ENCODE measurements at places on chromosomes 5 and 9.

- DNase-seq = no peak
These were observed 179.9 kb downstream of the GAS1 start for GRCh38 chr9:86767373-86767772.

DNA sequence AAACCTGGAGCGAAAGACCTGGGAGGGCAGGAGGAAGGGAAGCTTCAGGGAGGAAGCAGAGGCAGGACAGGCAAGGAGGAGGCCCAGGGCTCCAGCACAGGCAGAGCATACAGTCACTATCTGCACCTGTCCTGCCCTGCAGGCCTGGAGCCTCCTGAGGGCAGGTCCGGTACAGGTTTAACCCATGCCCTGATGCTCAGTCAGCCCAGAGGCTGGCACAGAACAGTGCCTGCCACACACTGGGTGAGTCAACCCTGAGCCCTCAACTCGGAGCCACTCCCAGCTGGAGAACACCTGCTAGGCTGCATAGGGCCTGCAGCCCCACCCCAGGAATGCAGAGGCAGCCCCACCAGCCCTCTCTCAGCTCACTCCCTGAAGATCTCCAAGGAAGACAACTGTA is 161.5 kb upstream of the PHYKPL start:
- DNase-seq = no peak

GRCh38 chr5:96901384-96901783 is 25.1 kb downstream of the ERAP2 start:
- no peak for DNase-seq

- DNase-seq = no peak
These were observed 196.4 kb upstream of the PTGER4 start for GRCh38 chr5:40483316-40483715.

- DNase-seq = no peak
These were observed 211.2 kb upstream of the TBCA start for GRCh38 chr5:77987331-77987730.

DNA sequence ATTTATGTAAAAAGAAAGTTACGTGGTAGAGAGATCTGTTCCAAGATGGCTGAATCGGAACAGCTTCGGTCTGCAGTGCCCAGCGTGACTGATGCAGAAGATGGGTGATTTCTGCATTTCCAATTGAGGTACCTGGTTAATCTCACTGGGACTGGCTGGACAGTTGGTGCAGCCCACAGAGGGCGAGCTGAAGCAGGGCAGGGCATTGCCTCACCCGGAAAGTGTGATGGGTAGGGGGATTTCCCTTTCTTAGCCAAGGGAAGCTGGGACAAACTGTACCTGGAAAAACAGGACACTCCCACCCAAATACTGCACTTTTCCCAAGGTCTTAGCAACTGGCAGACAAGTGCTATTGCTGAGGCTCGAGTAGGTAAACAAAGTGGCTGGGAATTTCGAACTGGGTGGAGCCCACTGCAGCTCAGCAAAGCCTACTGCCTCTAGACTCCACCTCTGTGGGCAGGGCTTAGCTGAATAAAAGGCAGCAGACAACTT is 13.1 kb upstream of the HSD17B4 start:
- no peak for DNase-seq

DNA sequence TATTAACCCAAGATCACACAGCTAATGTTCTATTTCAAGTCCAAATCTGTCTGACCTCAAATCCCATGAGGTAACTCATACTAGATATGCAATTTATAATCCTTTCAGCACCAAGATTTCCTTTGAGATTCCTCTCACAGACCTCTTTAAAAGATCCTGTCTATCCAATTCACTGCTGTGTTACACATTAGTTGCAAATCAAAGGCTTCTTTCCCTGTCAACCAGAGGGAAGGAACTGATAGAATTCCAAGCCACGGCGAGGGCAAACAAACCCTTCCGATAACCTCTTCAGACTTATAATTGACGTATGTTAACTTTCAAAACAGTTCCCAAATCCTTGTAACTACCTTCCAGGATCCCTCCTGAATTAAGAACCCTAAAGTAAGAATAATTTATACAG is 168.9 kb downstream of the DRD1 start:
- DNase-seq = no peak

GRCh38 chr5:74493411-74493810 is 147.1 kb downstream of the ENC1 start:
- DNase-seq = no peak

- no peak for DNase-seq
These were observed 146.4 kb downstream of the SGCD start for GRCh38 chr5:156473269-156473908.

- no peak for DNase-seq
These were observed 26.9 kb upstream of the PCA3 start for GRCh38 chr9:76737154-76737902.

DNA sequence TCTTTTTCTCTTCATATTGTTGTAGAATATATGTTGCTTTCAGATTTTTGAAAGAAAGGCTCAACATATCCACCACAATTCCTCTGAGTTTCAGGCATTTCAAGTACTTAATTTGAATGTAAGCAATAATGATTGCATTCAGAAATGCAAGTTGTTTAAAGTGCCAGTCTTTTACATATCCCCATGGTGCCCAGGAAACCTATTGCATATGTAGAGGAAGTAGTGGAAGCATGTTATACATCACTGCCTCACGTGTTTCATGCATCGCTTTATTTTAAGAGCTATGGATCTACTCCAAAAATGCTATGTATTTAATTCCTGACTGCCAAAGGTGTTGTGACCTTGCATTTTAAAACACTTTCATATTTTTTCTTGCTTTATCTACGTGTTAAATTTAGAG is 28.1 kb downstream of the CPEB4 start:
- no peak for DNase-seq

DNA sequence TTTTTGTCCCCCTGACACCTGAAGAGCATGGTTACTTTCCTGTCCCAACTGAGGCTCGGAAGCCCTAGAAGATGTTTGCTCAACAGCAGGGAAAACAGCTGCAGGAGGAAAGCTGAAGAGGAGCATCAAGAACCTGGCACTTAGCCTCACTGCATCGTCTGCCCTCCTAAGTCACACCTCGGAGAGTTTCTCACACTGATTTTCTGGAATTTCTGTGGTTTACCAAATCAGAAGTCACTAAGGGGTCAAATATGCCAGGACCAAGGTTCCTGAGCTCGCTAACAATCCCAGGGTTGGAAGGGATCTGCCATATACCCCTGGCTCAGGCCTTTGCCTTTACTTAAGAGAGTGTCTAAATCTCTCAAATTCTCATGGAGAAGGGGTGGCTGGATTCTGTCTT is 5.3 kb downstream of the IL12B start:
- no peak for DNase-seq

GRCh38 chr9:122822056-122822455 is 6.3 kb downstream of the PDCL start:
- no peak for DNase-seq

DNA sequence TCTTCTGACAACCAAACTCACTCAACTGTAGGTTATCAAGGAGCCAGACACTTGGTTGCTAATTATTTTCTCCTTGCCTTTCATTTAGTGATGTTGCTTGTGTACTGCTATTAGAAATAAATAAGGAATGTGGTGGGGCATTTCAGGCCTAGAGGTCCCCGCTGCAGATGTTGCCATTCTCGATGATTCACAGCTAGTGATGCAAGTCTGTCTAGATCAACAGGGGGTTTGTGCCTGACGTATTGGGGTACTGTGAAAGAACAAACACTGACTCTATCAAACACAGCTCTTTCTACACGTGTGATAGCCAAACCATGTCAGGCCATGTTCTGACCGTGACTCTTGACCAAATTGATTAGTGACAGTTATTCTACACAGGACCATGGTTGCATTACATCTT is 144.7 kb downstream of the OSTF1 start:
- no peak for DNase-seq

GRCh38 chr9:84818791-84819190 is 149.3 kb downstream of the NTRK2 start:
- DNase-seq = no peak

- DNase-seq = no peak
These were observed 105.0 kb downstream of the FBXL7 start for GRCh38 chr5:15604986-15605385.

DNA sequence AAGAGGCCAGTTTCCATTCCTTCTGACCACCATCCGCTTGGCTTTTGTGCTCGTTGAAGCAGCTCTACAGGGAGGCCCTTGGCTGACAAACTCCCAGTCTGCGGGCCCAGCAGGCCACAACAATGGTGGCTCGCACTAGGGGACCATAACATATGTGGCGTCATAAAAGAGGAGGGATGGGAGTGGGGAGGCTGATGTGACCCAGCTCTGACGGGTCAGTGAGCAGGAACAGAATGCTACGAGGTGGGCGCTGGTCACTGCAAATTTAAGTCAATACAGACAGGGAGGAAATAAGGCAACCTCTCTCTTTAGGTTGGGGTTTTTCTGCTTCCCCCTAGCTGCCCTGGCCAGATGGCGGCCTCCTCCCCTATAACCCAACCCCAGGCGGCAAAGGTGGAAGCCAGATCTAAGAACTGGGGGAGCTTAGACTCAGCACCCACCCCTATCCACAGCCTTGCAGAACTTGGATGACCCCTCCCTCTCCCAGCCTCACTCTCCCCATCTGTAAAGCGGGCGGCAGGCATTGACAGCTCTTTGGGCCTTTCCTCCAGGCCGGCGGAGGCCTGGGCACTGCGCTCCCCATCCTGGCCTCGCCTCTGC is 778 bp downstream of the FRRS1L start:
- DNase-seq = no peak

DNA sequence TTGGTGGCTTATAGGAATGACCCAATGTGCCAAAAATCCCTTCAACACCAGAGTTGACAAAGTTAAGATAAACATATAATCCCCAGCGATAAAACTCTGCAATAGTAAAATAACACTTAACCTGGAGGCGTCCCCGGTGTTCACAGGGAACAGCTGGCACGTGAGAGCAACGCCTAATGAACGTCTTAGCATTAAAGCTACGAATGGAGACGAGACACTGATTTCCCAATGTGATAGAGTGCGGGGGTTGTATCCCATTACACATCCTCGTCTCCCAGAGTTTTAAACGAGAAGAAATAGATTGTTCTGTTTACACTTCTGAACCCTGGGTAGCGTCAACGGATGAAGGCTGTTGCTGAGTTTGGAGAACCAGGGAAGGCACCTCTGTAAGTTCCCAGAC is 57.6 kb downstream of the PTCH1 start:
- DNase-seq = no peak

GRCh38 chr5:65704621-65705239 is 17.2 kb downstream of the SGTB start:
- DNase-seq = no peak

DNA sequence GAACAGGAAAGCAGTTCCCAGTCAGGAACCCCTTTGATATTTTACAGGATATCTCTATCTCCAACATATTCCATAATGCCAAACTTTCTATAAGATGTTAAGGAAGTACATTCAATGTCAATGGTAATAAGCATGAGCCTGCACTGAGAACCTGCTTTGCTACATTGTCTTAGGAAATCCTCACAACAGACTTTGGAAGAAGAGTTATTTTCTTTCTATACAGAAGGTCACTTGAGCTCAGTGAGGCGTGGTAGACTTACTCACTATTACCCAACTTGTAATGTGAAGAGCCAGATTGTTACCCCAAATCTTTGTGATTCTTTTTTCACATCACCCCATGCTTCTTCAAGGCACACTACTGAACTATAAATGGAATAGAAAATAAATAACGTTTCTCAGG is 435.9 kb downstream of the DNAH5 start:
- DNase-seq = no peak

DNA sequence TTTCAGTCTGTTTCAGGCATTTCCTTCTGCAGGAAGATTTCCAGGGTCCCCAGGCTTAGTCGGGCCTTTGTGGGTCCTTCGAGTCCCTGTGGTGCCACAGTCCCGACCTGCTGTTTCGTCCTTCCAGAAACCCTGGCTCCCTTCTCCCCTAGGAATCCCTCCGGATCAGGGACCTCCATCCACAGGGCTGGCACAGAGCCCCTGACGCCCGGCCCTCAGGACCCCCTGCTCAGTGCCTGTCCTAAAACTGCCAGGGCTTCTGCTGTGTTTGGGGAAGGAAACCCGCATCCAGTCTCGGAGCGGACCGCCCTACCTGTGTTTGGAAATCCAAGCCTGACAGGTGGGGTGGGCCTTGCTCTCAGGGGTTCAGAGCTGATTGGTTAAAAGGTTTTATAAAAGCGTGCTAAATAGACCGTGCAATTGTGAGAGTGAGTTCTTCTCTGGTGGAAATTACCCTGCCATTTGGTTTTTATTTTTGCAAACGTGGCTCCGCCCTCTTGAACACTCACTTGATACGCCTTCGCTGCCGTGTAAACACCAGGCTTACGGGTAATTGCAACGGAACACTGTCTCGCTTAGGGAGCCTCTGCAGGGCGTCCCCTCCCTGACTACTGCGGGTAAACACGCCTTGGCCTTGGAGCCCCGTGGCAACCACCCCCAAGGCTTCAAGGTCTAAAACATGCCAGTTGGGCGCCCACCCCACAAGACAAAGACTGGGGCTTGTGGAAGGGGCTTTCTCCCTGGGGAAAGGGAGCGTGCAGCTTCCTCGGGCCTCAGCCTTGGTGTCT is 121.2 kb downstream of the PHF2 start:
- DNase-seq = no peak

DNA sequence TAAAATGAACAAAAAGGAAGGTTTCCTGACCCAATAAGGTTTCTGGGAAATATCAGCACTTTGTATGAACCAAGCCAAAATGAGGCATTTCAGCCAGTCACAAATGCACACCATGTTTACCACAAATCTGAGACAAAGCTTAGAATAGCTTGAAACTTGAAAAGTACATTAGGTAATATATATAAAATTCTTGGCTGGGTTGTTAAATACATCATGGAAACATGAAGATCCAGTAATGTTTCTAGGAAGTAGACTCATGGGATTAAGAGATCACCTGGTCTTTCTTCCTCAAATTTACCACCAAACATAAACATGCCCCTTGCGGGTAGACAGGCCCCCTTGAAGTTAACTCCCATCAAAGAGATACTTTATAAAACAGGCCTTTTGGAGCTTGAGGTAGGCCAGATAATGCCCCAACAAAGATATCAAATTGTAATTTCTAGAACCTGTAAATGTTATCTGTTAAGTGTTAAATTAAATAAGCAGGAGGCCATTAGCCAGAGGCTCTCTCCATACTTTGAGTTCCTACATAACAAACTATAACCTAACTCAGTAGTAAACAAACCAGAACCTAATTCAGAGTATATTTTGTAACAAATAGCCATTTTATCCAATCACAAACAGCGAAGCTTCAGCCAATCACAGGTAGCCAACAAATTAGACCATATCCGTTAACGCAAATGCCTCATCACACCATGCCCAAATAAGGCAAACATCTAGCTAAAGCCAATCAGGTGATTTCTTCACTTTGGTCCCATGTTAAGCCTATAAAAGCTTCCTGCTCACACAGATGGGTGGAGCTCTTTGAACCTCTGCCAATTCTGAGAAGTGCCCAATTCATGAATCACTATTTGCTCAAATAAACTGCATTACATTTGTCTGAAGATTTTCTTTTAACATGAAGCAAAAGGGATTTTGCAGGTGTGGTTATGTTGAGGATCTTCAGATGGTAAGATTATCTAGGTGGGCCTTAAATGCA is 127.9 kb upstream of the TARS1 start:
- DNase-seq = no peak
